Urinary bladder (tissue), 4 donors: ENCODE measurements at places on chromosomes 5 and 9.

DNA sequence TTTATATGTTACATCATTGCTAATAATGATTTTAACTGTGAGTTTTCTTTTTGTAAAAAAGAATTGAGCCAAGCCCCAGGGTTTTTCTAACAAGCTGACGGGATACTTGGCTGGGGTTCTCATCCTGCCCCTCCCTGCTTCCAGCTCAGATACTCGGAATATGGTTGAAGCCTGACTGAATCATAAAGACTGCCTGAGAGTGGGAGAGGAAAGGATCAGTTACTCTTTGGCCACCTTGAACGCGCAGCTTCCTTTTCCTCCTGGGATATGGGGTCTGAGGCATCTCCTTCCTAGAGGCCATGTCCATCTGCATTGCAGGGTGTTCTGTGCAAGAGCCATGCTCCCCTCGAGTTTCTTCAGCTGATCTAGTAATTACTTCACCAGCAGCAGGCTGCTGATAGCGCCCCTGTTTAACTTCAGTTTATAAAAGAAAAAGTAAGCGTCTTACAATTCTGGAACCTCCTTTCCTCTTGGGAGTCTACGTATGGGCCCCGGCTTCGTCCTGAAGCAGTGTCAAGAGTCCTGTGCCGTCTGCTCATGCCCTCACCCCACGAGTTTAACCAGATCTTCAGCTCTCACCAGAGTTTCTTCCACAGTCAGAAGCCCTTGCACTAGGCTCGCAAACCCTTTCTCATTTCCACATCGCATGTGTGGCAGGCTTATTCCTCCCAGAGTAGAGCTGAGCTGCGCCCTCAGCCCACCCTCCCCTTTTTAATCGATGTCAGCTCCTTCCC is 130.0 kb downstream of the MVB12B start:
- no peak for DNase-seq

GRCh38 chr9:14585730-14586473 is 107.3 kb downstream of the ZDHHC21 start:
- DNase-seq = no peak

DNA sequence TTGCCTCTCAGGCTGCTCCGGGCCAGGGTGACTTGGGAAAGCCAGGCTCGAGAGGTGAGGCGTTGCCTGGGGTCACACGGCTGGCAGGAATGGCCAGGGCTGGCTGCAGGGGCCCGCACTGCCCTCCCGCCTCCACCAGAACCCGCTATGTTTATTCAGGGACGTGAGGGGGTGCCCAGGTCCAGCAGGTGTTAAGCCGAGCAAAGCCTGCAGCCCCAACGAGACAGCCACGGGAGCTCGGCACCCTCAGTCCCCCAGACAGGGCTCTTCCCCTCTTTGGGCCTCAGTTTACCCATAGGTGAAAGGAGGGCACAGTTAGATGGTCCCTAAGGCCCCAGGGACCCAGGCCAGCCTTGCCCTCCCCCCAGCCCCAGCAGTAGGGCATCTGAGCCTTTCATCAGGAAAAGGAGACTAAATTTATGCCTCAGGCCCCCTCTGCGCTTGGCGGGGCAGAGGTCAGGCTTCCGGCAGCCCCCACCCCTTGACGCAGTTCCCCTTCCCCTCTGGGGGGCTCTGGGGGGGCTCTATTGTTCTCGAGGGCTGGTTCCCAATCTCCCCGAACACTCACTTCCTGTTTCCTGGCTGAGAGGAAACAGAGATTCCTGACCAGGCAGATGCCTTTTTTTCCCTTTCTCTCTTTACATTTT is 7.1 kb upstream of the EGFL7 start:
- DNase-seq = no peak

- no peak for DNase-seq
Measured at GRCh38 chr9:133713960-133714495, 24.1 kb downstream of the SARDH start.

- no peak for DNase-seq
Measured at GRCh38 chr9:133133681-133134387, 12.8 kb upstream of the RALGDS start.

DNA sequence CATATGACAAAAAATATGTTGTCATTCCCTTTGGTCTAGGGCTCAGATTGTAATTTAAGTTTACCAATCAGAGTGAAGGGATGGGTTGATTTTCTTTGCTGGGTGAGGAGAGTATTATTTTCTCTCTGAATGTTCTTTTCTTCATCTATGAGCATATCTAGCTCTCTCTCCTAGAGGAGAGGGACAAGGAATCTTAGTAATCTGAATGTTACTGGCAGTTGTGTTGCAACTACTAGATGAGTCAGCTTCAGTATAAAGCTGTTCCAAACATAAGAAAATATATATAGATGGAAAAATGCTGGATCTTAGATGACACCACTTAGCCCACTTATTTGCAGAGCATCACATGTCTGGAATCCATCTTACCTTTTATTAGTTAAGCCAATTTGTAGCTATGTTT is 259.3 kb downstream of the TUSC1 start:
- DNase-seq = no peak

GRCh38 chr5:96079075-96079474 is 117.4 kb upstream of the ELL2 start:
- DNase-seq = no peak
